ENCODE measurements at places on chromosomes 12 and 14.
A peak's percentile ranks its signal among the peaks of the same experiment; 100 is the strongest.

DNA sequence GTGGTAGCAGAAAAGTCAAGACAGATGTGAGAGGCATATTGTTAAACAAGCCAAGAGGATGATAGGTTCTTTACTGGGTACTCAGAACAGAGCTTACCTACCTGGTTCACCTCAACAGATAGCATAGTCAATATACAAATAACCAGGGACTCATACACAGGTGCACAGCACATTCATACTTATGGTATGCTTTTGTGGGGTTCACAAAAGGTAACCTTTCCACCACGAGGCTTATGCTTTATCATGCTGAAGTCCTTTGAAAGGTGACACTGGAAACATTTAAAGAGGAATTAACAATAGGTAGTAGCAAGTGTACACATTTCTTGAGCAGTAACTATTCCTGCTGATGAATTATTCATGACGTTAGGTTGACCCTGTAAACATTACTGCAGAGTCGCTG lies 42.2 kb upstream of the MBIP start:
- DNase-seq = no peak

- DNase-seq = no peak
Observed at GRCh38 chr14:62117751-62118105, 355.5 kb downstream of the SNAPC1 start.

DNA sequence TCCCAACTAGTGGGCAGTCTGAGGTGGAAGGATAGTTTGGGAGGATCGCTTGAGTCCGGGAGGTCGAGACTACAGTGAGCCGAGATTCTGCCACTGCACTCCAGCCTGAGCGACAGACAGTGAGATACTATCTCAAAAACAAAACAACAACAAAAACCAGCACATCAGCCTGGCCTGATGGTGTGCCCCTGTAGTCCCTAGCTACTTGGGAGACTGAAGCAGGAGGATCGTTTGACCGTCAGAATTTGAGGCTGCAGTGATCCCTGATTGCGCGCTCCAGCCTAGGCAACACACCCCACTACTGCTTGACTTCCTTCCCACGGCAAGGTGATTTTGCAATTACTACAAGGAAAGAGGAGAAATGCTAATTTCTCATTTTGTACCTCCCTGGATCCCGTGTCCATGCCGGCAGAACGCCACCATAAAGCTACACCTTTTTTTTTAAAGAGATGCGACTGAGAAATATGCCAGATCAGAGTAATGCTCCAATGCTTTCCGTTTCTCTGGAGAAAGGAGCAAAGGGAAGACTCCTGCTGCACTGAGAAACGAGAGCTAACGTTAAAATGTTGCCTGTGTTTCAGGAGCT lies 672 bp upstream of the SCFD1 start:
- DNase-seq = peak; percentile 6

DNA sequence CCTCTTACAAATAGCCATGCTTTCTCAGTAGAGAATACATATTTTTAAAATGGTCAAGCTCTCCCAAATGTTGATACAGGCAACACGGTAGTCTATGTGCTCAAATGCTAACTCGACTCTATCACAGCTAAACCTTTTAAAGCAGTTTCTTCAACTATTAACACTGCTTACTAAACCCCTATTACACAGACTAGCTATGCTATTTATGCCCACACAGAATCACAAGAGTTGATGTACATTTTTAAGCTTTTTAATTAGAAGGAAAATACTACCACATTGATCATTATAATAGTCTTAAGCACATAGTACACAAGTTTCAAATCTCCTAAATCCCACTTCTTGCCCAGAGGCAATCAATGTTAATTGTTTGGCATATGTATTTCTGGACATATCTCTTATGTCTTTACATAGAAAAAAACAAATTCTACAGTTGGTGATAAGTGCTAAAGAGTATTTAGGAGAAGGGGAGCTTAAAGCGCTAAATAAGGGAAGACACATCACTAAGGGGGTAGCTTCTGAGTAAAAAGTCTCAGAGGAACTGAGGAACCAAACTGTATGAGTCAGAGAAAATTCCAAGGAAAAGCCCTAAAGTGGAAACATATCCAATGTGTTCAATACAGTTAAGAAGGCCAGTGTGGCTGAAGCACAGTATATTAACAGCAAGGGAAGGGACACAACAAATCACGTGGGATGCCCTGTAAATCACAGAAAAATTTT lies 13.7 kb downstream of the HNRNPC start:
- DNase-seq = no peak

DNA sequence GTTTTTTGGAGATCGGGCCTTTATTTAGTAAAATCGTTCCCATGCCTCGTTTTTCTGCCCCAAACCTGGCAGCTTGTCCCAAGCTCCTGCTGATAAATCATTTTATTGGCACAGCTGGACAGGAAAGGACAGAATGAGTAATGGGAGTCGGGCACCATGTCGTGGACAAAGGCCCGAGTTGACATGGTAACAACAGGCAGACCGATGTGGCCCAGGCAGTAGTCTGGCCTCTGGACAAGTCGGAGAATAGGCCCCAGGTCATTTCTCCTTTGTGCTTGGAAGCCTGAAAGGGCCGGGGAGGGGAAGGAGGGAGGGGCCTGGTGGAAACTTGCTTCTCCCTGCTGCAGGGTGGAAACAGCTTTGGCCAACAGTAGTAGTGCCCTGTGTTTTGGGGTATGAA lies 234.9 kb downstream of the SUDS3 start:
- DNase-seq = no peak

DNA sequence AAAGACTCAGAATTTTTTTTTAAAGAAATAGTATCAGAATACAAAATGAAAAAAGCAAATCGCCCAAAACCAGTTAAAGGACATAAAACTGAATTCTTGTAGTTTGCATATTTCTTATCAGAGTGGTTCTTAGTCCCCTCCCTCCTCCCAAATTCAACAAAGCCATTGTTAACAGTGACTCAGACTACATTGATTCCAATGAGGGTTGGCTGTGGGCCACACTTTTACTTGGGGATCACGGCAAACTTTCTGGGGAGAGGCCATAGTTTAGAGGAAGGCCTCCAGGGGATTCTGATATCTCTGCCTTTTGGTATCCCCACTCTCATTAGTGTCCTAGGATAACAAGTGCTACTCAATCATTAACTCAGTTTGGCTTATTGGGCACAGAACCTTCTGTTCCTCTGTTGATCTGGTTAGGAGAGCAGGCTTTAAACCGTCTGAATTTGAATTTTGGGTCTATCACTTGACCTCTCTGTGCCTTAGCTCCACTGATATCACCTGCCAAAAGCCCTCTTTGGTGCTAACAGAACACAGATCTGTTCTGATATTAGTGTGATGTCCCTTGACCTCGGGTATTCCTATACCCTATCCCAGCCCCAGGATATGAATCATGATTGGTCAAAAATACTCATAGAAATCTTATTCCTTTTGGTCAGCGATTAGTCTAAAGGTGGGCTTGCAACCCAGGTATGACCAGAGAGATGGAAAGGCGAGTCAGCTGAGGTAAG lies 45.2 kb upstream of the APPL2 start:
- DNase-seq = no peak

DNA sequence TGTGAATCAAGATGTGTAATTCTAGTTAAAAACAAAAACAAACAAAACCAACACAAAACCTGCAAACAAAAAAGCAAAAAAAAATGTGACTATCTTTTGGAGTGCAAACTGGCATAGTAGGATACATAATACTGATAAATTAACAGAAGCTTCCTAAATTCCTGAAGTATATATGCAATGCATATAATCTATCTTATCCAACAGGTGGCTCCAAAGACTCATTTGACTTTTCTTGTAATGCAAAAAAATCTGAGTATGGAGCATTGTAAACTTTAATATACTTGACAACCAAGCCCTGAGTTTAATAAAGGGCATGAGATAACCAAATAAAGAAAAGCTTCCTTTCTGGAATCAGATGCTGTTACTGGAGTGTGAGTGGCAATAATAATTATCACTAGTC lies 1003.6 kb downstream of the FSCB start:
- DNase-seq = no peak
